ENCODE measurements at places on chromosomes 4 and X. TPM values are rescaled to one million over a fixed set of nuclear protein-coding genes. Genes with fewer than 3 reads are reported as not detected.

GPC3 gene
- total RNA-seq: 1.1 TPM

TMPRSS11F gene
- not detected for total RNA-seq

HTN1 gene
- not detected for total RNA-seq

PIN4 gene
- 4.2 TPM for total RNA-seq

KIAA1210 gene
- not detected for total RNA-seq

NEK1 gene
- 21.9 TPM for total RNA-seq

CXXC4 gene
- total RNA-seq: 0.12 TPM

BMX gene
- not detected for total RNA-seq

TRPC3 gene
- total RNA-seq: 0.25 TPM

DNA sequence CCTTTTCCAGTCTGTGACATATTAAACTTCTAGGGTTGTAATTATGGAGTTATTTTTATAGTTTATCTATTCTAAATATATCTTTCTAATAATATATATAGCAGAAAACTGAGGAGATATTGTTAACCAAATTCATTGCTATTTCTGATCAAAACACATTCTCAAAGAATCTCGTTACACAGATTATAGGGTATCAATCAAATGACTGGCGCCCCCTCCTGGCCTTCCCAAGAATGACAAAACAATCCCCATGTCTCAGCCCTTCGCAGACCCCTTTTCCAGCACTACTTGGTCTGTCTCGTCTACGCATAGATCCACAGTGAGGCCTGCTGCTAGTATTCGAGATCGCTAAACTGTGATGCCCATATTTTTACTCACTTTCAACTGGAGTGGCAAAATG, 209.3 kb downstream of the GPC3 start:
- H3K27ac ChIP-seq: no peak overlapping the region
- DNase-seq: peak; percentile 7
- H3K27me3 ChIP-seq: no peaks in the 10 kb centered on the region
- no peak overlapping the region for H3K4me3 ChIP-seq

- no peaks in the 10 kb centered on the region for H3K27me3 ChIP-seq
- H3K27ac ChIP-seq: no peak overlapping the region
- no peaks in the 10 kb centered on the region for H3K36me3 ChIP-seq
Observed at GRCh38 chrX:103423955-103424638, 47.8 kb downstream of the BEX3 start.

DNA sequence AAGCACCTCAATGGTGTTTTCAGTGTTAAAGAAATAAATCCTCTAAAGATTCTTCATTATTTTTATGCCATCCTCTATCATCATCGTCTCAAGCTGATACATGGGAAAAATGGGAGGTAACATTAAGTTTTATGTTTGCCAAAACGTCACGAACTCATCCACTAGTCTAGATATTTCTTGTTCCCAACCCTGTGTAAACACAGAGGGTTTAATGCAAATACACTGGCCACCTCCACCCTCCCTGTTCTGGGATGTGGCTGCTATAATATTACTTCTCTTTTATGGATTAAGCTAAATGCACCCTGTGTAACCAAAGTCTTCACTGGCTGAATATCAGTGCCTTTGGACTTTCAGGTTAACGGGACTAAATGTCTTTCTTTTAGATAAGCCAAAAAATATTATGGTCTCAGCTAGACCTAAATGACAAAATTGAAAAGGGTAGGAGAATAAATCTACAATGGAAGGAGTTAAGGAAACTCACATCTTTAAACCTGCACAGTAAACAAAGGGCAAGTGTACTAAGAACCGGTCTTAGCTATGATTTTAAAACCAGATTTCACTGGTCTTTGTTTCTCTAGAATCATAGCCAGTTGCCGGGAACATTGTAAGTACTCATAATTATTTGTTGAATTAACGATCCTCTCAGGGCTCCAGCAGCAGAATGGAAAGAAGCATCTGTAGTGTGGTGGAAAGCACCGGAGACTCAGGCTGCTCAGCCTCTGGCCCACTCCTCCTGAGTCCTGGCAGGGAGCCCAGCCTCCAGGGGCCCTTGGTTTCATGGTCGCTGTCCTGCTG, 103.5 kb upstream of the NOCT start:
- no peaks in the 10 kb centered on the region for H3K27me3 ChIP-seq
- DNase-seq: no peak
- no peaks in the 10 kb centered on the region for H3K4me1 ChIP-seq
- H3K4me3 ChIP-seq: no peak overlapping the region

GRCh38 chrX:38870361-38870895, 69.2 kb downstream of the MID1IP1 start:
- no peaks in the 10 kb centered on the region for H3K4me1 ChIP-seq
- H3K27ac ChIP-seq: no peak overlapping the region
- H3K36me3 ChIP-seq: no peaks in the 10 kb centered on the region
- H3K27me3 ChIP-seq: no peaks in the 10 kb centered on the region
- DNase-seq: no peak
- no peak overlapping the region for H3K4me3 ChIP-seq

DNA sequence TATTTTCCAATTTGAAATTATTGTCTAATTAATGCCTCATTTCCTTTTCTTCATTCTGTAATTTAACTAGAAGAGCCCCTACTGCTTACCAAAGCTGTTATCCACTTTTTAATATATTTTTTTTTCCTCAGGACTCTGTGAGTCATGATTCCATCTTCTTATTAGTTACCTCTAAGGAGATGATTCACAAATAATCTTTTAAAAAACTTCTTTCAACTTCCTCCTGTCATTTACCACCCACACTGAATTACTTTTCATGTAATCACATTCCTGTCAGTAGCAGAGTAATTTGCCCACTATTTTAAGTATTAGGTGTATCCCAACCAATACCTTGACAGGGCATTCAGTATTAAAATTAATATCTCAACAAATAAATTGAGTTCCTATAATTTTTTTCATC, 470.9 kb upstream of the ADGRL3 start:
- no peak overlapping the region for H3K27ac ChIP-seq
- no peaks in the 10 kb centered on the region for H3K4me1 ChIP-seq
- no peak for DNase-seq
- H3K4me3 ChIP-seq: no peak overlapping the region
- no peaks in the 10 kb centered on the region for H3K36me3 ChIP-seq

- H3K4me3 ChIP-seq: no peak overlapping the region
- H3K36me3 ChIP-seq: no peaks in the 10 kb centered on the region
- DNase-seq: no peak
- H3K27me3 ChIP-seq: no peaks in the 10 kb centered on the region
- H3K27ac ChIP-seq: no peak overlapping the region
Observed at GRCh38 chr4:1463088-1463926, 57.1 kb upstream of the NKX1-1 start.

GRCh38 chr4:114535725-114536124, 62.9 kb upstream of the UGT8 start:
- no peaks in the 10 kb centered on the region for H3K36me3 ChIP-seq
- no peak overlapping the region for H3K27ac ChIP-seq
- H3K4me1 ChIP-seq: no peaks in the 10 kb centered on the region
- H3K4me3 ChIP-seq: no peak overlapping the region
- no peak for DNase-seq

GRCh38 chr4:144213371-144213770, 72.9 kb upstream of the GYPA start:
- H3K36me3 ChIP-seq: no peaks in the 10 kb centered on the region
- H3K27ac ChIP-seq: no peak overlapping the region
- H3K4me3 ChIP-seq: no peak overlapping the region
- no peak for DNase-seq

GRCh38 chrX:25659317-25659716, 478.8 kb upstream of the MAGEB18 start:
- no peaks in the 10 kb centered on the region for H3K27me3 ChIP-seq
- no peaks in the 10 kb centered on the region for H3K36me3 ChIP-seq
- no peak overlapping the region for H3K4me3 ChIP-seq
- no peak overlapping the region for H3K27ac ChIP-seq
- no peak for DNase-seq

- H3K4me1 ChIP-seq: no peaks in the 10 kb centered on the region
- H3K27me3 ChIP-seq: no peaks in the 10 kb centered on the region
- H3K4me3 ChIP-seq: no peak overlapping the region
- no peak overlapping the region for H3K27ac ChIP-seq
- no peaks in the 10 kb centered on the region for H3K36me3 ChIP-seq
- DNase-seq: no peak
Observed at GRCh38 chr4:95500361-95500760, 48.4 kb downstream of the UNC5C start.

GRCh38 chr4:99293357-99293756, 2.6 kb upstream of the ADH1A start:
- no peaks in the 10 kb centered on the region for H3K36me3 ChIP-seq
- H3K4me3 ChIP-seq: no peak overlapping the region
- H3K27ac ChIP-seq: no peak overlapping the region

DNA sequence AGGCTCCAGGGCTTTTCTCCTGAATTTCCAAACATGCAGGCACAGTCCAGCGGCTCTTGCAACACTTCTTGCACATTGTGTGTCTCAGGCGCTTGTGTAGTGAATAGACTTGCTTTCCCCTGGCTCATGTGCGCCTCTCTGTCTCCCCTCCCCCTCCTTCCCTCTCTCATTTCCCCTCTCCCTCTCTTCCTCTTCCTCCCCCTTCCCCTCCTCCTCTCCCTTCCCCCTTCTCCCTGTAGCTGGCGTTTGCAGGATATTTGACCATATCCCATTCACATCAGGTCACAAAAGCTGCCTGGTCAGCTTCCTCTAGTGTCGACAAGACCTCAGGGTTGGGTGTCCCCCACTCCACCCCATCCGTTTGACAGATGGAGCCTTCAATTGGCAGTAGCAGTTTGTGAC, 2.4 kb downstream of the CHST7 start:
- DNase-seq: peak; percentile 0
- H3K27me3 ChIP-seq: no peaks in the 10 kb centered on the region
- H3K4me3 ChIP-seq: no peak overlapping the region
- no peak overlapping the region for H3K27ac ChIP-seq
- peaks cover 7% of the 10 kb centered on the region for H3K4me1 ChIP-seq
- H3K36me3 ChIP-seq: no peaks in the 10 kb centered on the region

GRCh38 chrX:129957241-129958082, 25.0 kb upstream of the BCORL1 start:
- peaks cover 5% of the 10 kb centered on the region for H3K4me1 ChIP-seq
- H3K27me3 ChIP-seq: no peaks in the 10 kb centered on the region
- H3K36me3 ChIP-seq: no peaks in the 10 kb centered on the region
- H3K4me3 ChIP-seq: peak overlapping the region; percentile 49
- peak overlapping the region; percentile 55 for H3K27ac ChIP-seq
- DNase-seq: no peak

DNA sequence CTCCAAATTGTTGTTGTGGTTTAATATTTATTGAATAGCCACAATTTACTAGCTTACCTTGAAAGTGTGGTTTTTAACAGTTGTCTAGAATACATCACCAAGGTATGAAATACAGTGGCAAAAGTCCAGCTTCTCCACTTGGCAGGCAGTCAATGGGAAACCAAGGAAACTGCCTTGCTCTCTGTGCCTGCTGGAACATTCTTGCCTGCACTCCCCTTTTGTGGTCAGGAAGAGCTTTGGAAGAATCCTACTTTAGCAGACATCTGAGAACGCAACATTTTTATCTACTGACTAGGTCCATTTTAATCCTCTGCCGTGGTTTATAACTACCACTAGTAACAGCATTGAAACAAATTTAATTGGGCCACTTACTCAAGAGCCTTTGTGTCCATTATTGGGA, 64.5 kb downstream of the TENM3 start:
- no peak overlapping the region for H3K4me3 ChIP-seq
- no peak overlapping the region for H3K27ac ChIP-seq
- H3K4me1 ChIP-seq: no peaks in the 10 kb centered on the region
- no peak for DNase-seq
- no peaks in the 10 kb centered on the region for H3K27me3 ChIP-seq
- no peaks in the 10 kb centered on the region for H3K36me3 ChIP-seq

DNA sequence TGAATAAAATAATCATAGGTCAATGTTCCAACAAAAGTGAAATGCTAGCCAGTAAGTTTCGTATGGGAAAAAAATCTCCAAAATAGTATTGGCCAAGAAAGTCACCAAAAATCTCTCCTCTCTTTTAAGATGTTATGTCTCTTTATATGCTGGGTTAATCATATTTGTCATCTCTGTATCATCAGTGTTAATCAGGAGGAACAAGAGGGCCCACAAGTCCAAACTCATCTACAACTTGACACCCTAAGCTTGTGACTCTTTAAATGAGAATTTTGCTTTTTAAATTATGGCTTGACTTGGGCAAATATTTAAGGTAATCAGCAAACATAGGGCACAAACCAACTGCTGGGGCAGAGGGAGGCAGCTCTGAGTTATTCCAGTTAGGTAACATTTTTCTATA, 75.5 kb downstream of the AMMECR1 start:
- H3K27me3 ChIP-seq: no peaks in the 10 kb centered on the region
- no peak for DNase-seq
- H3K4me3 ChIP-seq: no peak overlapping the region
- H3K36me3 ChIP-seq: no peaks in the 10 kb centered on the region

GRCh38 chr4:22031423-22031822, 82.9 kb upstream of the KCNIP4 start:
- no peaks in the 10 kb centered on the region for H3K27me3 ChIP-seq
- H3K36me3 ChIP-seq: no peaks in the 10 kb centered on the region
- no peak for DNase-seq
- H3K27ac ChIP-seq: no peak overlapping the region
- no peaks in the 10 kb centered on the region for H3K4me1 ChIP-seq
- H3K4me3 ChIP-seq: no peak overlapping the region

GRCh38 chr4:88159229-88159725, 838 bp upstream of the ABCG2 start:
- H3K27me3 ChIP-seq: peaks cover 11% of the 10 kb centered on the region
- DNase-seq: no peak
- no peak overlapping the region for H3K27ac ChIP-seq
- peak overlapping the region; percentile 69 for H3K4me3 ChIP-seq
- H3K36me3 ChIP-seq: no peaks in the 10 kb centered on the region

- H3K4me3 ChIP-seq: no peak overlapping the region
- H3K27ac ChIP-seq: no peak overlapping the region
- H3K27me3 ChIP-seq: no peaks in the 10 kb centered on the region
- no peaks in the 10 kb centered on the region for H3K4me1 ChIP-seq
- DNase-seq: no peak
Observed at GRCh38 chr4:42144028-42144427, 8.4 kb downstream of the BEND4 start.

- H3K36me3 ChIP-seq: no peaks in the 10 kb centered on the region
- no peaks in the 10 kb centered on the region for H3K27me3 ChIP-seq
- no peaks in the 10 kb centered on the region for H3K4me1 ChIP-seq
Observed at GRCh38 chr4:16694173-16694883, 204.1 kb downstream of the LDB2 start.

GRCh38 chr4:7649741-7650531, 215.2 kb upstream of the PSAPL1 start:
- peak overlapping the region; percentile 71 for H3K27ac ChIP-seq
- H3K4me1 ChIP-seq: no peaks in the 10 kb centered on the region
- no peaks in the 10 kb centered on the region for H3K36me3 ChIP-seq
- H3K4me3 ChIP-seq: no peak overlapping the region
- DNase-seq: peak; percentile 62

DNA sequence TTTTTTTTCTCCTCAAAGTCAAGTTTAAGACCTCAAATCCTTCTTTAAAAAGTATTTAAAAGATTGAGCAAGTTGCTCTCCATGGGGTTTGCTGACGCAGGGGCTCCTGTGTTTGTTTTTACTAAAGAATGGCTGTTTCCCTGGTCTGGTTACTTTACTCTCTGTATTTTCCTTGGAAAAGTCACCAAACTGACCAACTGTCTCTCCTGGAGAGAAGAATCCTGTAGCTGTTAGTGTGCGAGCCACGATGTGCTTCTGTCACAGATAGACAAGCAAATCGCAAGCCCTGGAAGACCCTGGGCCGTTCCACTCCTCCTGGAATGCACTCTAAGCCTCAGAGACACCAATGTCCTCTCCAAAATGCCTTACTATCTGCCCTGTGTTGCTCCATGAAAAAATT, 212.1 kb downstream of the CHIC2 start:
- H3K4me1 ChIP-seq: no peaks in the 10 kb centered on the region
- no peak for DNase-seq
- no peaks in the 10 kb centered on the region for H3K27me3 ChIP-seq
- H3K36me3 ChIP-seq: no peaks in the 10 kb centered on the region
